Activated CD4-positive, alpha-beta T cell treated with anti-CD3 and anti-CD28 coated beads for 4 hours (primary cell): ENCODE measurements at places on chromosomes 4 and X.

GRCh38 chr4:37732526-37733186 is 46.5 kb upstream of the RELL1 start:
- DNase-seq: no peak

GRCh38 chr4:89434364-89434988 is 126.9 kb upstream of the GPRIN3 start:
- peak; percentile 12 for DNase-seq

DNA sequence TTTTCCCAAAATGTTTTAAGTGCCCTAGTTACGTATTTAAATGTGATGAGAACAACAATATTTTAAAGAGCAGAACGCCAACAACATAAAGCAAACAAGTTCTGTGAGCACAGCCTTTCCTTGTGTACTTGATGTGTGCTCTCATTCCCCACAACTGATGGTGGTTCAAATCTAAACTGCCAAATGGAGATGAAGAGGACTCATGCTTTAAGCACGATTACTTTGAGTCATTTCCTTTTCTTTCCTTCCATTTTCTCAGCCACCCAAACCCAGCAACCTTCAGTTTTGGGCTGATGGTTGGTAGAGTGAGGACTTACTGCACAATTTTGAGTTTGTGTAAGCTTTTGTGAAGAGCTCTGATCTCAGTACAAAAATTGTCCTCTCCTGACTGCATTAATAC is 1.7 kb downstream of the NSD2 start:
- no peak for DNase-seq

DNA sequence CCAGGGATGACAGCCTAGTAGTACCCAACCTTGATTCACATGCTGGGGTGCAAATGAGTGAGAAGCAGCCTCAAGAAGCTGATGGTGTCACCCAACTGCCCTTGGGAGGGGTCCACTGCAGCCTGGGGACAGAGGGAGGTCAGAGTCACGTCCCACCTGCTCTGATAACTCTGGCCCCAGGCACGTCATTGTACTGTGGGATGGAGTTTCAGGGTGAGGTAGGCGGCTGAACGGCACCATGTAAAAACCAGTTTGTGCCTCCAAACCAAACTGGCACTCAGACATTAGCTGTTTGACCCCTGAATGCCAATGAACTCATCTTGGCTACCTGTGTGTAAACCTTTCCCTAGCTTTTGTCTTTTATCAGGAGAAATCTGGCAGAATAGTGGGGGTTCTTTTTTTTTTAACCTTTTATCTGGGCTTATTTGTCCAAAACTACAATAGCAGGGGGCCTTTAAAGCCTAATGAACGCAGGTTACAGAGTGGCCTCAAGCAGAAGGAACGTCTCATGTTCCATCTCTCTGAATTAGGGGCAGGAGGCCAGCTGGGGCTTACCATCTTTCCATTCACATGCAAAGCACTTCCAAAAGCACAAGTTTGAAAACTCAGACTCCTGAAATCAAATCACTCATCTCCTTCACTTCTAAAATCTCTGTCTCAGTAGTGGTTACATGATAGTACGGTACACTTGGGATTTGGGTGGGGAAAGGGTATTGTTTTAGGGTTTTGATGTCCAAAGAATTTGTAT is 89.4 kb downstream of the IRF2 start:
- DNase-seq: no peak

DNA sequence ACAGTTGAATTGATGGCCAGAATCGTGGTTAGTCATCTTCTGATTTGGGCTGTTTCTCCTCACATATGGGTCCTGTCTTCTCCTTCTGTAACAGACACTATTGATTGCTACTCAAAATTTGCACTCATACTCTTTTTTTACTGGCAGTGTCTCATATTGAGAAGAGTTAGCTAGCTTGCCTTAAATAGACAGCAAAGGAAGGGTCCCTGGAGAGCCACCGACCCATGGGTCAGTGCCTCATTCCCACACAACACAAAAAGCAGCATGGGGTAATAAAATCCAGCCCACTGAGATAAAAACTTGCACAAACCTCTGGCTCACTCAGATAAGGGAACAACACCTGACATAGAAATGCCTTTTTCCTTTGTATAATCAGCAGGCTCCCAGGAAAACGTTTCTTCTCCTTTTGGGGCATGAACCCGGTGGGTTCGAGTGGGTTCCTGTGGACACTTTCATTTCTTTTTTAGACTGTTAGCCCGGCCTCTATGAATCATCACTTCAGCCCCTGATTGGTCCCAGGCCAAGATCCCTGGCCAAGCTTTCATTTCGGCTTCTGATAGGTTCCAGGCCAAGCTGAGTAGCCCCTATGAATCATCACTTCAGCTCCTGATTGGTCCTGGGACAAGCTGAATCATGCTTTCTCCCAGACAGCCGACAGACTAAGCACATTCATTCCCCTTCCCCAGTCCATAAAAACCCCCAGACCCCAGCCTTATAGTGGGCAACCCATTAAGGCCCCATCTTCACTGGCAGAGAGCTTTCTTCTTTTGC is 408.1 kb downstream of the DCAF12L2 start:
- no peak for DNase-seq

GRCh38 chrX:16202943-16203342 is 35.7 kb downstream of the MAGEB17 start:
- no peak for DNase-seq

DNA sequence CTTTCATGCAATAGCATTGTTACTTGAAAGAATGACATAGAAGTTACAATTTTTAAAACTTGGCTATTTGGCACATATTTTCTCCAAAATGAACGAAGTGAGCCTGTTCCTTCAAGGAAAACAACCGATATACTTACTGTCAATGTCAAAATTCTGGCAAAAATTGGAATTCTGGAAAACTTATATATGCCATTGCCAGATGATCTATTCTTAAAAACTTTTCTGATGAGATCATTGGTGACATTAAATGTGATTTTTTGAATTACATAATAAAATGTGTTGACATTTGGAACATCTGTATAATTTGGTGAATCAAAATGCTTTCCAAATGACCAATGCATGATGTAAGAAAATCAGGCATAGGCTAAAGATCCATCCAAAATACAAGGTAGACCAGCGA is 209.0 kb downstream of the SCFD2 start:
- no peak for DNase-seq

DNA sequence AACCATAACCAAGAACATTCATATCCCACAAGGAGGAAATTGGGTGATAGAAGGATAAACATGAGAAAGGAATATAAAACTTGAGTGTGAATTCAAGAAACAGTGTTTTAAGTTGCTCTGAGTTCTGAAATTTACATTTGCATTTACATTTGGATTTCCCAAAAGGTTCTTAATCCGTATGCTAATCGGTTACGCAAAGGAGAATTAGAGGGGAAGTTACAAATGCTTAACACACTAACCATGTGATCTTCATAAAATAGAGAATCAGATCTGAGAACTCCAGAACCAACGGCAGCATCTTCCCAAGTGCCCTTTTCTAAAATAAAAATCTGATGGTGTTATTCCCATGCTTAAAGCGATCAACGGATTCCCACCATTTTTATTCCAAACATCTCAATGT is 48.0 kb downstream of the PROM1 start:
- no peak for DNase-seq

DNA sequence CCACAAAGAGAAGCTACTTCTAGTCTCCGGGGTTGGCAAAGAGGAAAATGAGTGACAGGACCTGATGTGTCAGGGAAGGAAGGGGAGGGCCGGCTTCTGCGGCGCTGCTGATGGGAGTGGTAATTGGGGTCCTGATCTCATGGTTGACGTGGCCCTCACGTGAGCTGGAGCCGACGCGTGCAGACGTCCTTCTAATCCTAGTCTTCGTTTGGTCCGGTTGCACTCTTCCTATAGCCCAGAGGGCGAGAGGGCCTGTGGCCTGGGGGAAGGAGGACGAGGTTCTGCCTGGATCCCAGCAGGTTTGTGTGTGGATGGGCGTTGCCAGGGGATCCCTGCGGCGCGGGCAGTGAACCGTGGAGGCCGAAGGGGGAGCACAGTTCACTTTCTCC is at the start of gene ARMCX1:
Gene ARMCX1 (plus strand): TSS at position 186 of the 389 bp plus-strand sequence. CDS start 2,384 bp downstream, outside the sequence.
- no peak for DNase-seq

DNA sequence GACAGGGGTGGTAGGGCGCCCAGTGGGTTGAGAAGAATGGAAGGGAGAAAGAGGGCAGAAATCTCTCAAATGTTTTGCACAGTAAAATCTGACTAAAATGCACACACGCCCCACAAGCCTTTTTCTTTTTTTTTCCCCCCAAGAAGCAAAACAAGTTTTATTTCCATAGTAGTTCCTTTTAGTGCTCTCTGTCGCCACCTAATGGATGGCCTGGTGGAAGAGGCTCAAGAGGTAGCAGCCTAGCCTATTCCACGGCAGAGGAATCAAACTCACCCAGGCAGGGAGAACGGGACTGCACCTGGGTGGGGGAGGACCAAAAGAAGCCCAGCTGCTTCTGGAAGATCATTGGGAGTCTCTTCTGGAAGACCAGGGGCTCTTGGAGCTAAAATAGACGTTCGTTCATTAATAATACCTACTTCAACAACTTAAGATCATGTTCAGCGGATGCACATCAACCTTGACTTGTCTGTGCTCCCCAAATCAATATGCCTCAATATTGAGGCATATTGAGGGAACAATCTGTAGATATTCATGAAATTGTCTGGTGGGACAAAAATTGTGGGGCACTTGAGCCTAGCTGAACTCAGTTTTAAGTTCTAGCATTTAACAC is 31.6 kb upstream of the IRAK1 start:
- DNase-seq: peak; percentile 79

DNA sequence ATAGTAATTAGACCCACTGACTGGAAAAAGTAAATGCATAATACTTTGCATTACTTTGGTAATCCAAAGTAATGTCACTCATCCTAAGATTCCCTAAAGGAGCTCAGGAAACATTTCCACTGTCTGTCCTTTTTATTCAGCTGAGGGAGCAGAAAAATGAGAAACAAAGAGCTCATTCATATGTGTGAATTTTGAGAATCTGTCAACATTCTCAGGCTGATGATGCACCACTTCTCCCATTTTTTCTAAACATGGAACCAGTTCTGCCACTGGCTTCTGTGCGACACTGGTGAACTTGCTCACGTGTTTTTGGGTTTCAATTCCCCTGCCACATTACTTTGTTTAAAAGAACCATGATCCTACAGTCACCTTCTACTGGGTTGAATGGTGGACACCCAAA is 28.4 kb upstream of the ADH7 start:
- DNase-seq: no peak

DNA sequence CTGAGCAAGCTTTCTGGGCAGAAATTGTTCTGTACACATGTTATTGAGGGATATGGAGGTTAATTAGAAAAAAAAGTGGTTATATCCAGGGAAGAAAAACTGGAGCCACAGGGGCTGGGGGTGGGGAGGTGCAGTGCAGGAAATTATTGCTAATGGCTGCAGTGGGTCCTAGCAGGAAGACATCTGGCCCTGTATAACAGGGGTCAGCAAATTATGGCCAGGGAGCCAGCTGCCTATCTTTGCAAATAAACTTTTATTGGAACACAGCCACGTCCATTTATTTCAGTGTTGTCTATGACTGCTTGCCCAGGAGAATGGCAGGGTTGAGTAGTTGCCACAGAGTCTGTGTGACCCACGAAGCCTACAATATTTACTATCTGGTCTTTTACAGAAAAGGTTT is 23.4 kb upstream of the PRPS2 start:
- DNase-seq: no peak

GRCh38 chrX:1202251-1202650 is 10.2 kb downstream of the CRLF2 start:
- no peak for DNase-seq

DNA sequence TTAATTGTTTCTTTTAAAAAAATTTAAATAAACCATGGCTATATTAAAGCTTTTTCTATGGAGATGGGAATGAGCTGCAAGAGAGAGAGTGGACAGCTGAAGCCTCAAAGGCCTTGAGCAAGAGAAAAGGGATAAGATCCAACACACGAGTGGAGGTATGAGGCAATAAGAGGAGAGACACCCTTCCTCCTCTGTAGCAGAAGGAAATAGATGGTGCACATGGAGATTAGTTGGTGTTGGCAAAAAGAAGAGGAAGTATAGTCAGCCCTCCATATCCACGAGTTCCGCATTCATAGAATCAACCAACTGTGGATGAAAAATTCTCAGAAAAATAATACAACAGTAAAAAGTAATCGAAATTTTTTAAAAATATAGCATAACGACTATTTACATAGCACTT is 3.2 kb downstream of the CXorf38 start:
- no peak for DNase-seq

GRCh38 chrX:45628041-45628440 is 427.4 kb upstream of the DIPK2B start:
- no peak for DNase-seq

GRCh38 chr4:113849771-113850170 is 88.2 kb upstream of the CAMK2D start:
- DNase-seq: no peak

DNA sequence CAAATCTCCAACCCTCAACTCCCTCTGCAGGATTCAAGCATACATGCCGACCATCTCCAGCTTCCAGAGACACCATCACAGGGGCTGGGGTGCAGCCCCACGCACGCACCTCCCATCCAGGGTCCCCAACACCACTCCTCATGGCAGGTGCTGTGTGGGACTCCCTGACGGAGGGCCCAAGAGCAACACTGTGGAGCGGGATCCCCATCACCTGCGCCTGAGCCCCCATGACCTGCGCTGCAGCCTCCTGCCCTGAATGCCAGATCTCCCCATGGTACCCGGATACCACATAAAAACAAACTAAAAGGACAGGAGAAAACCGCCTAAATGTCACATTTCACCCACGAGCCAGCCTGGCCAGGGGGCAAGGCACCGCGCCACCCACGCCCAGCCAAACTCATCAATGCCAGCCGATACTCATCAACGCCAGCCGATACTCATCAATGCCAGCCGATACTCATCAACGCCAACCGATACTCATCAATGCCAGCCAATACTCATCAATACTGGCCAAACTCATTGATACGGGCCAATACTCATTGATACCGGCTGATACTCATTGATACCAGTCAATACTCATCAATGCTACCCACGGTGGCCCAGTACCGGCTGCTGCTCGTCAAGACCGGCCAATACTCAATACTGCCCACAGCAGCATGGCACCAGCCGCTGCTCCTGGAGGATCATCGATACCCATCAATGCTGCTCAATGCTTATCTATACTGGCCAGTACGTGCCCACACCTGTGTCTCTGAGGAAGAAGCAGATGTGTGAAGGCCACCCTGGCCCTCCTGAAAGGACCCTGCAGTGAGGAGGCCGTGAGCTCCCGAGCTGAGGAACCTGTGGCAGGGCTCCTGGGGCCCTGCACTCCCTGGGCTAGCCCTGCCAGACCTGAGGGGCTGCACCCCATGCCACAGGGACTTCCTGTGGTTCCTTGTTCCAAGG is 6.2 kb downstream of the CTBP1 start:
- no peak for DNase-seq

DNA sequence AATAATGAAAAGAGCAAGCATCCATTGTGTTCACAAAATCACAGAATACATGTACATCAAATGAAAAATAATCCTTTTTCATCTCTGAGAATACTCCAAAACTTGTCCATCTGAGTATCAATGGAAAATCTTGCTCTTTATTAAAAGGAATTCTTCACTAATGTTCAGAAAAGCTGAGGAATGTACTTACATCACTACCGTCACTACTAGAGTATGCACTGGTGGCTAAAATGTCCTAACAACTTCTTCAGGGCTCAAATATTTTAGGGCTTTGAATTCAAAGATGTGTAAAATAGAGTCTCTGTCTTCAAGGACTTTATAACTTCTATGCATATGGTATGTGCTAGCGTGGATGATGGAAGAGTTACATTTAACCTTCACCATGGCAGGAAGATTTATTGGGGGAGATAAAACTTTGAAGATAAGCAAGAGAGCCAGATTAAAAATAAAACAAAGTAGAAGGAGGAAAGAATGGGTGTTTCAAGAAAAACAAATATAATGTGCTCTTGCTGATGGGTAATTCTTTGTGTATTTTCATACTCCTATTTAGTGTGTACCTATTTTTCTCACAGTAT is 55.1 kb downstream of the DMD start:
- no peak for DNase-seq
